ENCODE measurements at places on chromosomes 2 and 18.

DNA sequence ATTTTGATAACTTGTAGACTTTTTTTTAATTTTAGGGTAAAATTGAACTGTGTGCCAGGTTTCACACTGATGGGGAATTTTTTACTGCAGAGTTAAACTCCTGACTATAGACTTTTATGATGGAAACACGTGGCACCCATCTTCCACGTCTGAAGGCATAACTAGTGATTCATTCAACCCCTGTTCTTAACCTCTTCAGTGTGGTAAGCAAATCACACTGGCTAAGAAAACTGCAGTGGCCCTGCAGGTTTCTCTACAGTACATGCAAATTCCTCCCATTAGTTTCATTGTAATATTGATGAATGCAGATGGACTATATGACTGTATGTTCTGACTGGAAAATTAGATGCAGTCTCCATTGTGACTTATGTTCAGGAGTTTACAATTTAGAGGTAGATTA, 47.2 kb downstream of the SMAD4 start:
- DNase-seq = no peak

GRCh38 chr18:36974686-36975085, 145.8 kb downstream of the KIAA1328 start:
- DNase-seq = no peak

- no peak for DNase-seq
Measured at GRCh38 chr2:86290596-86291327, 46.7 kb downstream of the REEP1 start.

DNA sequence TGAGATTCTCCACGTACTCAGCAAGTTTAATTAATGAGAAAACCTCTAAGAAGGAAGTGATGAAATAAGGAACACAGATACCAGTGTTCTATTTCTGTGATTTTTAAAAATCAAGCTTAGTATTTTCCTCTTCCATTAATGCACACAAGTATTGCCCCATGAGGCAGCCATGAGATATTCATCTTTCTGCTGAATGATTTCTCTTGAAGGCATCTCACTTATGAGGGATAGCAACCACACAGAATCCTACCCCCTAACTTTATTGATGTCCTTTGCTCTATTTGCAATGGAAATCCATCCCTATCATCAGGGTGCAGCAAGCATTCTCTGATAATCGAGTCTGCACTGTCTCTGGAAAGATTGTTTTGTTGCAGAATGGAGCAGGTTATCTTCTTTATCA, 244.1 kb upstream of the NRP2 start:
- no peak for DNase-seq
